ENCODE measurements at places on chromosomes 5 and 9.

GRCh38 chr9:90442723-90443122 is 199.9 kb downstream of the DIRAS2 start:
- DNase-seq = no peak

DNA sequence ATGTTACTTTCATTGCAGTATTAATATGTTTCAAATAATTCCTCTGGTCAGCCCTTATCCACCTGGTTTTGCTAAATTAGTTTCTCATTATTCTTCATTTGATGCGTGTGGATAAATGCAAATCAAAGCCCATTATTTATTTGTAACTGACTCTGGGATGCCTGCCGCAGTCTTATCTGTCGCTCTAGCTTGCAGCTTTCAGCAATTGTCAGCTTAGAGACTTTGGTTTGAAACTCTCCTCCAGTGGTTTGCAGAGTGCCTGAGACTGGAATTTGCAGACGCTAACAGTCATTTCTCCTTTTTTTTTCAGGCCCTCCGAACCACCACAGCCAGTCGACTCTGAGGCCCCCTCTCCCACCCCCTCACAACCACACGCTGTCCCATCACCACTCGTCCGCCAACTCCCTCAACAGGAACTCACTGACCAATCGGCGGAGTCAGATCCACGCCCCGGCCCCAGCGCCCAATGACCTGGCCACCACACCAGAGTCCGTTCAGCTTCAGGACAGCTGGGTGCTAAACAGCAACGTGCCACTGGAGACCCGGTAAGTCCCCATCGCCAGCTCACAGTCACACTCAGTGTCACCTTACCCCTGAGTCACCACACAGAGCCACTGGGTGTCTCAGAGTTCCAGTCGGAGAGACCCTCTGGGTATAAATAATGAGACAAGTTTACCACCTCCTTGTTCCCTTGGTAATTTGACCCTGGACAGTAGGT is 339.0 kb upstream of the WWC1 start:
- no peak for DNase-seq

- no peak for DNase-seq
These were observed 83.5 kb upstream of the BOD1 start for GRCh38 chr5:173699966-173700365.

DNA sequence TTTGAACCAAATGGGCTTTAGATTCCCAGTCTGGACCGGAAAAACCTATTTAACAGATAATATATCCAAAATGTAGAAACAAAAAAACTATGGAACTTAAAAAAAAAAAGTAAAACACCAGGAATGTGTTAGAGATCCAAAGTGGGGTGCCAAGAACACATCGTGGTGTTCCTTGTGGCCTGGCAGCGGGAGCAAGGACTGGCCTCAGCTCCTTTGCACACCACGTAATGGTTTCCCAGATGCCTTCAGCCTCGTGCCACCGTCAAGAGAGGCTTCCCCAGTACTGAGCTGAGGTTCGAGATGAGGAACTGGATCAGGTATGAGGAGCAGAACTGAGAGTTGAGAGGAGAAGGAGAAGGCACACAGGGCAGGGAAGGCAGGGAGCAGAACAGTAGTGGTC is 3.5 kb downstream of the ASPN start:
- DNase-seq = no peak

DNA sequence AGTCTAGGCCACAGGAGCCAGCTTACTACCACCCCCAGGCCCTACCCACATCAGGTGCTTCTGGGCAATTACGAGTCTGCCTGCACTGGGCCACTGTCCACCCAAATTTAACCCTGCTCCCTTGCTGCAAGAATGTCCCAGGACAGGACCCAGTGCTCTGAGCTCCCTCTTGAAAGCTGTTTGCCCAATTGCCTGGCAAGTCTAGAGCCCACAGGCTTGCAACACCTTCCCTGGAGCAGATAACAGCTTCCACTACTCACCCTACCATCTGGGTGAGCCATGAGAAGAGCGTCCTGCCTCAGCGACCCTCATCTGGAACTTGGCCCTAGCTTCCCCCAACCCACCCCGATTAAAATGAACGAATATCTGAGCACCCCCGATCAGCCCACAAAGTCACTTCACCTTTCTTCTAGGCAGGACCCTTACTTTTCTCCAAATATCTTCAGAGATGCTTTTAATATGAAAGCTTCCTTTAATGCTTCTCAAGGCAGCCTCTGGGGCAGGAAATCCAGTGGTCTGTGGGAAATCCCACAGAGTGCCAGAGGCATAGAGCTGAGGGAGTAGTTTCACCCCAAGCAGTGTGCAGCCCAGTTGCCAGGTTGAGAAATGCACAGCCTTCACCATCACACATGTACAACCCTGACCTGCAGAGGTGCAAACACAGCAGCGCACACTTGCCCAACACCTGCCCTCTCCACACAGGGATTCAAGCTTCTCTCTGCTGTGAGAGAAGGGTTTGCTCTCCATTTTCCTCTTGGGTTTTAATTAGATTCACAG is 10.6 kb downstream of the ACSL6 start:
- no peak for DNase-seq

GRCh38 chr5:147748590-147748989 is 33.9 kb downstream of the JAKMIP2 start:
- no peak for DNase-seq

DNA sequence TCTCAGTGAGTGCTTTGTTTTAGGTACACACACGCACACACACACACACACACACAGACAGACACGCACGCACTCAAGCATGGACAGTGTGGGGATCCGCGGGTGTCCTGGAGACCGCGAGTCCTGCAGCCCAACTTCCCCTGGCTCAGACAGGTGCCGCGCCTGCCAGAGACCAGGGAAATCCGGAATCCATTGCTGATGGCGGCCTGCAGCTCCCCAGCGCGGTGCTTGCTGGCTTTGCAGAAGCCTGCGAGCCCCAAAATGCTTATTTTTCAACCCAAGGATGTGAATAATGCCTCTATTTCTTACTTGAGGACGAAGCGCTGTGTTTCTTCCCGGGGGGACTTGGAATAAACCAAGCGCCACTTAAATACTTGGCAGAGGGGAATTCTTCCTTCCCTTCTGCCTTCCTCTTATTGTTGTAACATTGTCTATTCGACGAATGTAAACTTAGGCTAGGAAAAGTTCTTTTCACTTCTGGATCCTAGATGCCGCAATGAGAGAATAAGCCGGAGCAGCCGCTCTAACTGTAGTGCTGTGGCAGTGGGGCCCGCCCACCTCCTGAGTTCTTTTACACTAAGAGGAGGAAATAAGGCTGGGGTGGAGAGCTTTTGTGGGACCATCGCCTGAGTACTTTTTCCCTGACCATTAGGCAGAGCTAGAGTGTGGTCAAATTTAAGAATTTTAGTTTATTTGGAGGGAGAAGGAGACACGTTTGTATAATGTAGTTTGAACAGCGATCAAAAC is 802 bp downstream of the ITGA2 start:
- no peak for DNase-seq

DNA sequence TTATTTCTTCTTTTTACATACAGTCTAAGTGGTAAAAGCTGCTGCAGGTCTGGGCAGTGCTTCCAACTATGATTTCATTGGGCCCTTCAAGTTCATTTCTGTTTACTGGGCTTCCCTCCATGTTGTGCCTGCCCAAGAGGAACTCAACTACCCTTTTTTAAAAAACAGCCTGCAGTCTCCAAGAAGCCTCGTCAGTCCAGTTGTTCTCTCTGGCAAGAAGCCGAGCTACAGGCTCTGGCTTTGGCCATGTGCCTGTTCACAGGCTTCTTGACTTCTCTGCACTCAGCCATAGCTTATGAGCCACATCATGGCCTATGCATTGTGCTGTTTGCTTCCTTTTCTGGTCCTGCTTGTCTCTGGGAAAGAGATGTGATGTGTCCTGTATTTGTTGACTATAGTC is 119.7 kb upstream of the PJA2 start:
- no peak for DNase-seq

DNA sequence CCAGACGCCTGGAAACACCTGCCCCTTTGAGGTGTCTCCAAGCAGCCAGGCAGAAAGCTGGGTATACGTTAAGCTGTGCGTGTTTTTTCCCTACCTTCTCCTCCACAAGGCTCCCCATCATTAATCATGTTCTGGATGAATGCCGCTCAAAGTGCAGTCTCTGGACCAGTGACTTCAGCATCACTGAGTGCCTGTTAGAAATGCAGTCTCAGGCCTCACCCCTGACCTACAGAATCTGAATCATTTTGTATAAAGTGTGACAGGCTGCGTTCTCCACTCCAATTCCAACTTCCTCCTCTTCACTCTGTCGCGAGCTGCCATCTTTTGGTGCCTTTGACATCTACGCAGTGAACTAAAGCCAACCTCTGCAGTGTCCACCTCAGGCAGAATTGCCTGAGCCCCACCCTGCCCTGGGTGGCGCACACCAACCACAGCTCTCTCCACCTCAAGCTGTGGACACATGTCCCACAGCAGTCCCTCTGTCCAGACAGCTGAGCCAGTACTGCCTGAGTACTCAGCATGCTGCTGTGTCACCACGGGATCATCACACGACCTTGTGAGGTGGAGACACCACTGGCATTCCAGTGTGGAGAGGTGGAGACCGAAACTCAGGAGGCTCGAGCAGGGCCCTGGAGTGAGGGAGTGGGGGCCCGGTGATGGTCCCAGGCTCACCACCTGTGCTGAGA is 14.2 kb downstream of the PTPN3 start:
- DNase-seq = no peak

DNA sequence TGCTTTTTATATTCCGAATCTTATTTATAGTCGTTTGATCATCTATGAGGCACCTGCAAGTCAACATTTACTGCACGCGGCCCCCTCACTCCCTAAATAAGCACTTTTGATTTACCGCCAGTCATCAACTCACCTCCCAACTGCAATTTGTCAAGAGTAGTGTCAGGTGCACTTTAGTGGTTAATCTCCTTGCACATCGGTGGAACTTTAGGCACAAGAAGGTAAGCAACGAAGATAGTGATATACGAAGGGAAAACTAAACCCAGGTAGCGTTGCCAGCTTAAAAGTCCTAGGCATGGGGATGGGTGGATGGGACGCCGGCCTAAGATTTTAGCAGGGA is 513 bp upstream of the RNF180 start:
- DNase-seq = no peak

- DNase-seq = no peak
These were observed 327.5 kb downstream of the CHSY3 start for GRCh38 chr5:130231786-130232185.

DNA sequence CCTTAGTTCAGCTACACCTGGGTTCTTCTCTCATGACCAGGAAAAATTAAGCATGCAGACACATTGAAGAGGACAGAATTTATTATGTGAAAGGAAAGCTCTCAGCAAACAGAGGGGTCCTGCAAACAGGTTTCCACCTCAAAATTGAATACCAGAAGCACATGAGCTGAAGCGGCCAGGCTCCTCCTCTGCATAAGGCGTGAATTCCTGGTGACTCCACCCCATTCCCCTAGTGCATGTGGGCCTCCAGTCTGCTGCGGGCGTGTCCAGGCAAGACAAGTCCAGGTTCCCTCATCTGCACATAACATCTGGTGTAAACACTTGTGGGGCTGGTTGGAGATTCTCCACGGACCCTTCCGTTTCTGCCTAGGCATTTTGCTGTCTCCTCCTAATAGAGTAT is 1156.4 kb downstream of the FOXD4L5 start:
- no peak for DNase-seq

GRCh38 chr5:130871346-130872086 is 293.5 kb downstream of the HINT1 start:
- DNase-seq = no peak

DNA sequence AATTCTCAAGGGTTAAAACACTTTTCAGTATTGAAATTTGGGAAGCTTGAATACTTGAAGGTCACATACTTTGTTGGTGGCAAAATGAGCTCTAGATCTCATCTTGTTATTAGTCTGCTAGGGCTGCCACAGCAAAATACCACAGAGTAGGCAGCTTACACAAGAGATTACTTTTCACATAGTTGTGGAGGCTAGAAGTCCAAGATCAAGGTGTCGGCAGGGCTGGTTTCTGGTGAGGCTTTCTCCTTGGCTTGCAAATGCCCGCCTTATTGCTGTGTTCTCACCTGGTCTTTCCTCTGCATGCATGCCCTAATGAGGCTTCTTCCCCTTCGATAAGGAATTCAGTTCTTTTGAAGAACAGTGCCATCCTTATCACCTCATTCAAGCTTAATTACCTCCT is 270.8 kb upstream of the ANKRD55 start:
- no peak for DNase-seq

DNA sequence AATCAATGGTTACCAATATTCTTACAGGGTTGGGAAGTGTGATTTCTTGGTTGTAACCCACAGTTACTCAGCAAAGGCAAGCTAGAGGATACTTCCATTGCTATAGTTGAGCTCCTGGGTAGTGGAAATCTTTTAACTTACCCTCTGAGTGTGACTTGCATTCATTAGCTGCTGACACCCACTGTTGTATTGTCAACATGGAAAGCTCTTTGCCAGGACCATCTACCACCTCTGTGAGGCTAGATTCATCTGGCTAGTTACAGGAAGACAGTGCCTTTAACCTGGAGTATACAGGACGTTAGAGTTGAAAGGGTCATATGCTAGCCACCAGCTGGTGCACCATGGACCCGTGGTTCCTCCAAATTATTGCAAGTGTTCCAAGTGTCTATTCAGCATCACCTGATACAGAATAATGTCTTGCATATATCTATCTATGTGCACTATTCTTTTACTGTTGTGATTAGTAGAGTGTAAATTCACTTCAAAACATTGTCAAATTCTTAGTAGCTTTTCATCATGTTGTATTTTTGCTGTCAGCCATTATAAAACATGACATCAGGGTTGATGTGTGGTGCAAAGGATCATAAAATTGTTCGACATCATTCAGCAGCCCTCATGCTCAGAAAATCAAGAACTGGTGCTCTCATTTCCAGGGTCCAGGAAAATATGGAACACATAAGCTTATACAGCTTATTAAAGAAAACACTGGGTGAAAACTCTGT is 239.0 kb downstream of the PJA2 start:
- DNase-seq = no peak

DNA sequence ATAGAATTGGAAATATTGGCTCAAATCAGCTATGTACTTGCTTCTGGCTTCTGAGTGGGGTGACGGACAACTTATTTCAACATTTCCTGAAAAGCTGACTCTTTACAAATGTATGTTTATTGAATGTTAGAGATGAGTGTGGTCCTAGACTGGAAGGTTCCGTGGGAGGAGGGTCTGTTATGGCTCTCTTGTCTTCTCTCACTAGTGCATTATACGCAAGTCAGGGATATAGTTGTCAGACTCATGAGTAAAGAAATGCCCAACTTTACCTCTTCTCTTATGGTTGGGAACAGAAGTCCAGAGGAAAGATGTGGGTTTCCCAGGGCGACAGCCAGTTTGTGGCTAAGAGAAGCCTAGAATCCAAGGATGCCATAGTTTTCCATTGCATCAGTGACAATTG is 839.3 kb upstream of the WWC1 start:
- no peak for DNase-seq

GRCh38 chr9:135791431-135792267 is 89.7 kb downstream of the KCNT1 start:
- DNase-seq = no peak
